ENCODE measurements at places on chromosomes 6 and 20.

DNA sequence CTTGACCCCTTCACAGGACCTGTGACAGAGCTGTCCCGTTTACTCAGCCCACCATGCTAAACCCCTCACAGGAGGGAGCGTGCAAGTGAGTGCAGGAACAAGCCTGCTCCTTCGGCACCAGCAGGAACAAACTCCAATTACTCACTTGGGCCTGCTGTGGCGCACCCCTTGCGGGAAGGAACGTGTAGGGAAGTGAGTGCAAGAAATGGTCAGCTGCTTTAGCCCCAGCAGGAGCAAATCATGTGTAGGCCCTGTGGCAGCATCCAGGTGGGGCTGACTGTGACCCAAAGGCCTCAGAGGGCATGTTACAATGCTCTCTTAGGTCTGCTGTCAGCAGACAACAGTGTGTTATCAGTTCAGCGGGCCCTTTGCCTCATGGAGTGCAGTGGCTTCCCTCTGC is 574.4 kb downstream of the PRKN start:
- no peak for DNase-seq

- DNase-seq = no peak
These were observed 110.9 kb downstream of the HFE start for GRCh38 chr6:26197933-26198721.

DNA sequence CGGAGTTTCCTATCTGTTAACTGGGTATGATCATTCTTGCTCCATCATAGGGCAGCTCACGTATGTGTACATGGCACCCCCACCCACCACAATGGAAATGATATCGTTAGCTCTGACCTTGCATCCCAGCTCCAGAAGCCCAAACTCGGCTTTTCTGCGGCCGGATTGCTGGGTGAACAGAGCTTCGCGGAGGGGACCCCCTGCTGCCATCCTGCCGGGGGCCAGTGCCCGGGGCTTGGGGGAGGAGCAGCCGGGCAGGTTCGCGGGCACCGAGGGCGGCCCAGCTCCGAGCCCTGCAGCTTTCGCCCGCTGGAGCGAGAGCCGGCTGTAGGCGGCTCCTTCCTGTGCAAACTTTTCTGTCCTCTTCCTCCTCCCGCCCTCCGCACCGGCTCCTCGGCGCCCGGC is 24.9 kb upstream of the FUCA2 start:
- DNase-seq = peak; percentile 38

- DNase-seq = no peak
These were observed 195.0 kb upstream of the HEY2 start for GRCh38 chr6:125554456-125554855.

DNA sequence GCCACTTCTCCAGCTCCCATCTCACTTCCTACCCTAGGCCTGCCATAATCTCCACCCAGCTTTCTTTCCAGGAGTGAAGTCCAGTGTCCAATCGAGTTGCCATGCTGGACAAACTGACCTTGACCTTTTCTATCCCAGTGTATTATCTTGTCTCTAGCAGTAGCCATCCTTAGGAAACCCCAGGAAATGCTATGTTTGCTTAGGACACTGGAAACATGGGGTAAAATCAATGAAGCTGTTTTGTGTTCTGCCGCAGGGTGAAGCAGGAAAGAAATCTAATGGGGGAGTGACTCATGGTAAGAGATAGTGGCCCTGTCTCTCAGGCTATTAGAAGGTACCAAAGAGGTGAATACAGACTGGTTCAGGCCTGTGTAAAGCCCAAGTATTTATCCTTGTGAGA is 1110.1 kb upstream of the FLRT3 start:
- no peak for DNase-seq

DNA sequence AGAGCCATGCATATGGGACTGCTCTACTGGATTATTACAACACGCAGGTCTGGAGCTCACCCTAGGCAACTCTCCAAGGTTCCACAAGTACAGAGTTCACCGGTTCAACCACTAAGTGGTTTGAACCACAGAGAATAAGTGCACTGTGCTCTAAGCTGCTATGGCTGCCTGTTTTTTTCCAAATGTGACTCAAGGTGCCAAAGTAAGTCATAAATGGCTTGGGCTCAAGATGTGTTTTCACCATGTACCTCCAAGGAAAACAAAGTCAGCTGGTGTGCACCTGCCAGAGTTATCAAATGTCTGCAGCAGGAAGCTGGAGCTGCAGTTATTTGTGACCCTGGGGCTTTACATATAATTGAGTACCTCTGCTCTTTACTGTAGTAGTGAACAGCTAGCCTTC is 76.7 kb downstream of the PREP start:
- DNase-seq = no peak

- DNase-seq = no peak
These were observed 686.4 kb downstream of the HTR1B start for GRCh38 chr6:76776876-76777275.

DNA sequence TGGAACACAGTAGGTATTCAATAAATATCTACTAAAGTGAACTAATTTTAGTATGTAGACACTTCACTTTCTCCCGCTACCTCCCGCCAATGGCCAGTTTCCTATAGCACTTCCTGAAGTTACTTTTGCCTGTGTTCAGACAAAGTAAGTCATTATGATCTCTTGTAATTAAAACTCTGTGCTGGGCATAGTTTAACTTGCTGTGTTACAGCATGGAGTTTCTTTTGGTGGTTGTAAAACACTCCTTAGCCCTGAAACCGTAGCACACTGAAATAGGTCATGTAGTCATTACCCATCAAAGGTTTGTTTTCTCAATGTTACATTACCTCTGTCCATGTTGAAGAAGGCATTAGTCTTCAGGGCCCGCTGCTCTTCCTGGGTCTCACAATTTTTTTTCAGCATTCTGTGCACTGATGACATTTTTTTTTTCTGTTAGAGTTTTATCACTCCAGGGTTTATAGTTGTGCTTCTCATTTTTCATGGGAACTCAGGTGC is 54.0 kb upstream of the CENPW start:
- DNase-seq = no peak

- DNase-seq = peak; percentile 49
These were observed 243.0 kb downstream of the BMP2 start for GRCh38 chr20:7010527-7010926.

- no peak for DNase-seq
These were observed 65.8 kb upstream of the SNRPB2 start for GRCh38 chr20:16664020-16664419.

All from NCI-H226 (cell line).